ENCODE measurements at places on chromosomes 11 and 22.

DNA sequence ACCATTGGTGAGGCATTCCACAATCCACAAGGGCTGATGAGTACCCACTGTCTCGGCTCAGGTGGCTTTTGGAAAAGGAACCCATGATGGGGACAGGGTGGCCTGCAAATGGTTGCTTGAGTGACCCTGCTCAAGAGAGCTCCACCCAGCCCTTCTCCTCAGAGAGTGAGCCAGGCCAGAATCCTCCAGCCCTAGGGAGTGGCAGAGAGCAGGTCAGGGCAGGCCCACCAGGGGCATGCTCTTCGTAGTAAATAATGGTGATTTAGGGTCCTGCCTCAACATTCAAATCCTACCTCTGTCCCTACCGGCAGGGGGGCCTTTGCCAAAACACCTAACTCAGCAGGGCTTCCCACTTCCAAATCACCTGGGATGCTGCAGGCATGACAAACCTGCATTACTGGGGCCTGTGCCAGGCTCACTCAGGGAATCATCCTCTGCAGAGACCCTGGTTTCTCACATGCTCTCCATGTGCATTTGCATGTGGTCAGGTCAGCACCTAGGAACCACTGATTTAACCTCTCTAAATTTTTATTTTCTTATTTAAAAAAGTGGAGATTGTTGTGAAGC is 17.3 kb upstream of the TP53I11 start:
- no peak for DNase-seq

DNA sequence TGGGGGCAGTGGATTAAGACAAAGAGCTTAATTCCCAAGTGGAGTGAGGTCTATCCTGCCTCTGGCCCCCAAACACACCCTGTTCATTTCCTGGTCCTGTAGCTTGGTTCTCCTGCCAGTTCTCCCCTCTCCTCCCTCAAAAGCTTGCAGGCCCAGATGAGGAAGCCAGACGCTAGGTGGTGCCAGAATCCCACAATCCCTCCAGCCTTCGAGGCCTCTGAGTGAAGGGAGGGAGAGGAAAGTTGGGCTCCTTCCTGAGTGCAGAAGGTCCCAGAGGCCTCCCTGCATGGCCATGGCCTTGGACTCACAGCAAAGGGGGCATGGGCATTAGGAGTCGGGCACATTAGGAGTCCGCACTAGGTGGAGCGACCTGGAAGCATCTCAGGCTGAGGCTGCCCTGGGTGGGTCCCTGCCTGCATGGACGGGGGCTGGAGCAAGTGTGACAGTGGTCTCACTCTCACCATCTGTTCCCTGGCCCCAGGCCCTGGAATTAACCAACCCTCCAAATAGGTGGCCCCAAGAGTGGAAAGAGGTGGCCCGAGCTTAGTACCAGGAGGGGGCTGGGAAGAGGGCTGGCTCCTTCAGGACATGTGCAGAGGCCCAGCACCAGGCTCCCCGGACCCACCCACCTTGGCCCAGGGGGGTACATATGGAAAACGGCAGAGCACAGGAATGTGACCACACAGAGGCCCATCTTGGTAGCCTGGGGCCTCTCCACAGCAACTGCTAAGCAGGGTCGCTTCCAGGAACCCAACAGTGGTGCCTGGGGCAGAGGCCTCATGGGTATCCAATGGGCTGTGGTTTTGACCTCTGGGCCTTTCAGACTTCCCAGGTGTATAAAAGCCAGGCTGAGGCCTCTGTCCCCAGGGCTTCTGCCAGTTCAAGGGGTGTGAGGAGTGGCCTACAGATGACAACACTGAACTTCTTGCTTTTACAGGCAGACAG is 5.2 kb downstream of the FXYD2 start:
- DNase-seq = peak; percentile 25

GRCh38 chr11:1155274-1155693 is 2.5 kb upstream of the MUC5AC start:
- DNase-seq = no peak

GRCh38 chr22:40721266-40721665 is 42.0 kb downstream of the MCHR1 start:
- DNase-seq = no peak

- no peak for DNase-seq
Measured at GRCh38 chr22:27193215-27193614, 535.8 kb downstream of the MIAT start.

DNA sequence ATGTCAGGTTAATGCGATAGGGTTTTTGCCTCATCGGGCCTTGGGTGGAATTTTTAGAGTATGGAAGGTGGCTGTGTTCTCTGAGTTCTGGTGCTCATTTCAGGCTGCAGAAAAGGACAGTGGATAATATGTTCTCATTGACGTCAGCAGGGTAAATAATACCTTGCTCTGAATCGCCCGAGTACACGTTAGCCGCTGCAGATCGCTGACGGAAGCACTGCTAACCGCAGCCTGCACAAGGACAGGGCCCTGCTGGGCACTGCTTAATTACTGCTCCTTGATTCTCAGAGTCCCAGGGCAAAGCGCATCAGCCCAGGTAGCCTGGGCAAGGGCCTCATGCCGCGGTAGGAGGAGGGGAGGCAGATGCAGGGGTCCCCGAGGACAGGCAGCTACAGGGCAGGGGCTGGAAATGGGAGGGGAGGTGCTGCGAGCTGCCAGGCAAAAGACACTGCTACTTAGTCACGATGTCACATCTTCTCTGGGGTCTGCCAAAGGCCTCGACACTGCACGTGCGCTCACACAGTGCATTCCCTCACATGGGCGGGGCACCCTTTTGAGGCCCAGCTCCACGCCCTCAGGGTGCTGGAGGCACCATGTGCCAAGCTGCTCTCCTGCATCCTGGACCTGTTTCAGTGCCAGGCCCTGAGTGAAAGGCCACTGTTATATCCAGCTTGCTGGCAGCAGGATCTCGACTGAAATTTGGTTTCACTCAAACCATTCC is 35.2 kb downstream of the PPP2R1B start:
- no peak for DNase-seq

DNA sequence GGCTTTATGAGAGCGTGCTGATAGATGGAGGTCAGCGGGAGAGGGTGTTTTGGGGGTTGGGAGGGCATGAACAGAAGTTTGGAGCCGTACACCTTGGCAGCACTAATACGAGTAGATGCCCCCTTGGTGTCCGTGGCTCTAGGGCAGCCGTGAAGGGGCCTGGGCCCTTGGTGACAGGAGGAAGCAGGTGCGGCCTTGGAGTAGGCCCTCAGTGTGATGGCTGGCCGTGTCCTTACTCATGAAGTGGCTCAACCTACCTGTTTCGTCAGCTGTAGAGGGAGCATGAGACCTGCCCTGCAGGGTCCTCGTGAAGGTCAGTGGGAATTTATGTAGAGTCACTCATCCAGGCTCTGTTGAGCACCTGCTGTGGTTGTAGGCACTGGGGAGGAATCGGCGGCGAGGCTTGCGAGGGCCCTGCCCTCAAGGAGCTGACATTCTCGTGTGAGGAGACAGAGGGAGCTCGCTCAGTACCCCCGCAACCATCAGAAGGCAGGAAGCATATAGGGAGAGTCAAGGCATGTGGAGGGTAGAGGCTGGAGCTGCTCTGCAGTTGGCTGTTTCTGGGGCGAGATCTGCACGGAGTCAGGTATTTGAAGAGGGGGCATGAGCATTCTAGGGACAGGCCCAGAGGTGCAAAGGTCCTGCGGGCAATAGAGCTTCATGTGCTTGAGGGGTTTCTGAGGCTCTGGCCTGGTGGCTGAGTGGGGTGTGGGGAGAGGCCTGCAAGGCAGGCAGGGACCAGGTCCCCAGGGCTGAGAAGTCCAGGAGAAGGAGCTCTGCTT is 39.6 kb downstream of the TBC1D22A start:
- no peak for DNase-seq

DNA sequence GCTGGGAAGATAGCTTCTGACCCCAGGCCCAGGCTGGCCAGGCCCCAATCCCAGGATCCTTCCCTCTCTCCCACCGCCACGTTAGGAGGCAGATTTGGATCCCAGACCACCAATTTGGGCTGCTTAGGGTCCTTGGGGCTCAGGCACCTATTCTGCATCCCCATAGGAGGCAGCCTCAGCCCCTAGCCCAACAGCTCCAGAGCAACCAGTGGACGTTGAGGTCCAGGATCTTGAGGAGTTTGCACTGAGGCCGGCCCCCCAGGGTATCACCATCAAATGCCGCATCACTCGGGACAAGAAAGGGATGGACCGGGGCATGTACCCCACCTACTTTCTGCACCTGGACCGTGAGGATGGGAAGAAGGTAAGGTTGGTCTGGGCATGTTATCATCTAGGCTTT is 16.1 kb downstream of the TUB start:
- DNase-seq = no peak

- no peak for DNase-seq
Measured at GRCh38 chr11:1784761-1785650, 21.3 kb upstream of the CTSD start.

DNA sequence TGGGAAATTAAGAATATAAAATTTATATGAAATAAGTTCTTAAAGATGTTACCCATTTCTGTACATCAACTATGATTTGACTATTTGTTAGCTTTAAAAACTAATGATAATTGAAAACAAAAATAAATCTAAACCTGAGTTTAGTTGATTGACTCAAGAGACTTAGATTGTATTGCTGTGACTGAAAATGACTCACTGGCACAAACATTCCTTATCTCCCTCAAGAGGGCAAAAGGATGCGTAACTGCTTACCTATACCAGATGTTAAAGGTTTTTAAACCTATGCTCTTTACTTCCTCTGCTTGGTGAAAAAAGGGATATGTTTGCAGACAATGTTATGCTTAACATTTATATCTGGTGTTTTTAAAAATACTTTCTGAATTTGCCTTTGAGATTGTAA is 30.3 kb downstream of the ATM start:
- no peak for DNase-seq

- DNase-seq = no peak
Measured at GRCh38 chr11:20869123-20869522, 199.7 kb downstream of the NELL1 start.

- DNase-seq = no peak
Measured at GRCh38 chr11:22703591-22703990, 37.2 kb downstream of the GAS2 start.

- no peak for DNase-seq
Measured at GRCh38 chr22:50722716-50723428, 15.1 kb upstream of the ACR start.

DNA sequence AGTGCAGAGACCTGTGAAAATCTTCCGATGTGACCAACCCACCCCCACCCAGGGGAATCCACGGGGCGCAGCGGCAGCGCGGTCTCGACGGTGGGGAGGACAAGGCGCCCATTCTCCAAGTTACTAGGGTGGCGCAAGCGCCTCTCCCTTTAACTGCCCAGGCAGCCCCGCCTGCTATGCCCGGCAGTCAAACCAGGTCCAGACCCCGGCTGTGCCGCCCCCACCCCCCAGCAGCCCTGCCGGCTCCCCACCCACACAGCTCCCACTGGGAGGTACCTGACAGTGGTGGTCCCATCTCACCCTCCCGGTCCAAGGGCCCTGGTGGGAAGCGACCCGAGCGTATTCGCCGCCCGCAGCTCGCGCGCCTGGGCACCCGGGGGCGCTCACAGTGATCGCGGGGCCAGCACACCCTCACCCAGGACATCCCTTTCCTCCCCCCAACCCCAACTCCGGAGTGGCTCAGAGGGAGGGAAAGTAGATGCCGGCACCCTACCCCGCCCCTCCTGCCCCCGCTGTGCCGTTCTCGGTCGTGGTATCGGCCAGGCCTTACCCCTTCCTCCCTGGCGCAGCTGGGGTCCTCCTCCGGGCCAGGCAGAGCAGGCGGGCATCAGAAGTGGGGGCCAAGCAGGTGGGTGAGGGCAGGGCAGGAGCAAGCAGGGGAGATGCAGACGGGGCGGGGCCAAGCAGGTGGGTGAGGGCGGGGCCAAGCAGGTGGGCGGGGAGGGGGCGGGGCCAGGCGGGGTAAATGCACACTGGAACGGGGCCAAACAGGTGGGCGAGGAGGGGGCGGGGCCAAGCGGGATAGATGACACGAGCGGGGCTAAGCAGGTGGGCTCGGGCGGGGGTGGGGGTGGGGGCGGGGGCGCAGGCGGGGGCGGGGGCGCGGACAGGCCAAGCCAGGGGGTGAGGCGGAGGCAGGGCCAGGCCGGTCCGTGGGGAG is at the start of gene TRPM5:
TRPM5 (minus strand) TSS at position 634 of the 940 bp plus-strand sequence. CDS start 21,478 bp downstream, outside the sequence.
- peak; percentile 82 for DNase-seq

- no peak for DNase-seq
Measured at GRCh38 chr11:26510756-26511155, 61.3 kb downstream of the MUC15 start.

DNA sequence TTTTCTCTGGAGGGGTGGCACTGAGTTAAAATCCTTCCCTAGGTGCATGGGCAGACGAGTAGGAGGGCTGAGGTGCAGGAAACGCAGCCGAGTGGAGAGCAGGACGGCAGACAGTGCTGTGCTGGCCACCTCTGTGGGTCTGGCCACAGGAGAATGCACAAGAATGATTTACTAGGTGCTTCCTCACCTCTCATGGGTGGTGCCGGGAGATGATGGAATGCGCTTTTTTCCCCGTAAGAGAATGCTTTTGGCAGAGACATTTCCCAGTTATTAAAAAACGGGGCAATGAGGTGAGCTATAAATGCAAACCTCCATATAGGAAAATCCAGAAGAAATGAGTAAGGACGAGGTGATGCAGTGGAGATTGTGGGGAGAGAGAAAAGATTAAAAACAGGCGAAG is 86.1 kb downstream of the ADAMTS15 start:
- no peak for DNase-seq

DNA sequence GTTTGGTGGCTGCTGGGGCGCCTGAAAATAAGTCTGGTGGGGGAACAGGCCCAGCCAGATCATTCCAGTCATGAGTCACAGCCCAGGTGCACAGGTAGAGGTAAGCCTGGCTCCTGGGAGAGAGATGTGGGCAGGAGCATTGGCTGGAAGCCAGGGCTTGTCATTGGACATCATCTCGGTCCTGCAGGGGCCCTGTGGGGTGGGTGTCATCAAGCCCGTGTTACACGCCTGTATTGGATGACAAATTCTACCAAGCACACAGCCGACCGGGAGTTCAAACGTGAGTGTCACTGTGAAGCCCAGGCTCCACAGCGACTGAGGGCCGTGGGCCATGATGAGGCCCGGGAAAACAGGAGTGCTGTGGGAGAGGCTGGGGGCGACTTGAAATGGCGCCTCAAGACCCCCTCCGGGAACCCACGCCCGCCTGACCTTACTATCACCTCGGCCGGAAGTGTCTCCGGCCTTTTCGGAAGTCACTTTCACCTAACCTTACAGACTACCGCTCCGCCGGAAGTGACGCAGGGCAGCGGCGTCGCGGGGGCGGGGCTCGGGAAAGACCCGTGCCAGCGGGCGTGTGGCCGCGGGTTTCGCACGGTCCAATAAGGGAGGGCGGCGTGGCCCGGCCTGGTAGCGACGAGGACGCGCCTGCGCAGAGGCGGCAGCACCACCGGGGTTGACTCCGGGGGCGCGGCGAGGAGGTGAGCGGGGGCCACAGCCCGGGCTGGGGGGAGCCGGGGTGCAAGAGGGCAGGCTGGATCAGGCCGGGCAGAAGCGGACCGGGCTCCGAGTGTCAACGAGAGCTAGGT is at the start of gene FKBP2:
FKBP2 (plus strand) TSS at position 661 of the 806 bp plus-strand sequence. CDS start 1,293 bp downstream, outside the sequence.
- peak; percentile 99 for DNase-seq

GRCh38 chr11:16052750-16053149 is 303.6 kb downstream of the SOX6 start:
- no peak for DNase-seq
